ENCODE measurements at places on chromosomes 13 and 19. TPM values are rescaled to one million over a fixed set of nuclear protein-coding genes. Genes with fewer than 3 reads are reported as not detected.

Gene ZNF582
- total RNA-seq, result 4.1 TPM

Gene C13orf42
- not detected for total RNA-seq

Gene KIR2DL3
- not detected for total RNA-seq

Gene ENOX1
- 7.6 TPM for total RNA-seq

Gene TFDP1
- 34.9 TPM for total RNA-seq

Gene ZNF331
- 9.0 TPM for total RNA-seq

Gene HIPK4
- total RNA-seq, result 0.17 TPM

Gene OR7D2
- 0.17 TPM for total RNA-seq

Gene PPM1N
- total RNA-seq, result 2.8 TPM

Gene HCST
- total RNA-seq, result 2.0 TPM

Gene APOC4
- not detected for total RNA-seq

Gene SBK2
- not detected for total RNA-seq

Gene CILP2
- total RNA-seq, result 0.66 TPM

Gene ZNF333
- total RNA-seq, result 26.9 TPM

Gene C19orf67
- total RNA-seq, result not detected

Gene AMH
- total RNA-seq, result 0.33 TPM
